ENCODE measurements at places on chromosomes 5 and 9. TPM values are rescaled to one million over a fixed set of nuclear protein-coding genes. Genes with fewer than 3 reads are reported as not detected.

STPG3 gene
- not detected for total RNA-seq

MELK gene
- 0.13 TPM for total RNA-seq

IFNA21 gene
- not detected for total RNA-seq

SLC45A2 gene
- not detected for total RNA-seq

Data from esophagus muscularis mucosa (tissue), 4 donors.